HuH-7 (cell line): ENCODE measurements at places on chromosomes 3 and 15.
A peak's percentile ranks its signal among the peaks of the same experiment; 100 is the strongest.

DNA sequence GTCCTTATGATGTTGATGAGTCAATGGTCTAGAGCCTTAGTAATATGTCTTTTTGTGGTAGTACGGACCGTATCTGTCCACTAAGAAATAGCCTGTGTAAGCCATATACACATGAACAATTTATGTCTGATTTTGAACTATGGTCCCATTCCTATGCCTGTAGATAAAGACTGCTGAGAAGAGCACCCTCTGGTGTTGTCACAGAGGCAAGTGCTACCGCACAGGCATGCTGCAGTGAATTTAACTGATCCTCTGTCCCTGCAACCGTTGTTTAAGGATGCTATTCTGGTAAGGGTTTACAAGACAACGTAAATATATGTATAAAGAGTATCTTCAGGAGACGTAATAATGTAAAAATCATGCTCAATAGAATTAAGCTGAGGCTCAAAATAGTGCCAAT, 170.7 kb downstream of the UBE3A start:
- DNase-seq, result no peak

DNA sequence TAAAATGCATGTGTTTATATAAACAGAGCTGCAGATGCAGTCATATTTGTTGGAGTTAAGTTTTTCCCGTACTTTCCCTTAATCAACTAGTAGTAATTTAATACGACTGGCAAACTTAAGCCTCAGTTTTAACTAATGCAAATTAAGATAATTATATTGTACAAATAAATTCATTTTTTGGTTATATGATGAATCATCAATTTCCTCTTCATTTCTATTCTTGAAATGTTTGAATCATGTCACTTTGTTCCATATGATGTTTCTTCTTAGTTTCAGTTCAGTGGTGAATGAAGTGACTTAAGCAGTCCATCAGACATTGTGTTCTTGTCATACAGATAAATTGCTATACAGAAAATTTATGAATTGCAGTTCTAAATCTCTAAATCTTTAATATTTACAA, 1361.2 kb upstream of the EPHA6 start:
- DNase-seq, result no peak

DNA sequence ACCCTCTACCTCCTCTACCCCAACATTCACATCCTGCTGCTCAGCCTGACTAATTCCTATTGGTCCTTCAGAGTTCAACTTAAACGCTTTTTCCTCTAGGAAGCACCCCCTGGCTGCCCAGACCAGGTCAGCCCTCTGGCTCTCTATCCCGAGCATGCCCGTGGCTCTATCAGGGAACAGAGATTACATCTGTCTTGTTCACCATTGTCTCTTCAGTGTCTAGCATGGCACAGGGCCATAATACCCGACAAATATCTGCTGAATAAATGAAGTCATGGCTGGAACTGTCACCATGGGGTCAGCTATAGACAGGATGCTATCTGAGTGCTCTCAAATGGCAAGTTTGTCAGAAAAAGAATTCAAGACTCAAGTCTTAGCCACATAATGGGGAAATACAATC, 296.9 kb upstream of the CHRNA7 start:
- DNase-seq, result no peak

- no peak for DNase-seq
Measured at GRCh38 chr3:111690242-111690641, 95.1 kb upstream of the ZBED2 start.

DNA sequence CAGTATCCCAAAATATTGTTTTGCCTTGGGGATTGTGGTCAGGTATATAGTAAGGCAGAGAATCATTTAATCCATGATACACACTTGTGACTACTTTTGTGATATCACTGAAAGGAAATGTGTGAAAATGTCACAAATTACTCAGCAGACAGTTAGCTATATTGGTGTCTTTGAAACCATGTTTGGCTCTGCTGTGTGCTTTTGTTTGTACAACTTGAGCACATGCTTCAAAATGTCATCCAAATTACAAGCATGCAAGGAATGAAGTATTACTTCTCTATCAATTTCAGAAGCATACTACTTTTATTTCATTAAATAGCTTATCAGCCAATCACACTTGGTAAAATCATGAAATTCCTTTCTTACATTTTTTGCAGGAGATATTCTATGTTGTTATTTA, 619.0 kb upstream of the AGTR1 start:
- DNase-seq, result no peak

GRCh38 chr3:119825820-119826219, 43.9 kb downstream of the NR1I2 start:
- peak; percentile 53 for DNase-seq

DNA sequence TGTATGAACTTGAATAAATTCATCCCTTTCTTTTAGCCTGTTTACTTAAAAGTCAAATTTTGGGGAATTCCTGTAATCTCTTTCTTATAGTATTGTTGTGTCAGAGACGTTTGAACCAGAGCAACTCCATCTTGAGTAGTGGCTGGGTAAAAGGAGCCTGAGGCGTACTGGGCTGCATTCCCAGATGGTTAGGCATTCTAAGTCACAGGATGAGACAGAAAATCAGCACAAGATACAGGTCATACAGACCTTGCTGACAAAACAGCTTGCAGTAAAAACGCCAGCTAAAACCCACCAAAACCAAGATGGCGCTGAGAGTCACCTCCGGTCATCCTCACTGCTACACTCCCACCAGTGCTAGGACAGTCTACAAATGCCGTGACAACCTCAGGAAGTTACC, 94.5 kb downstream of the P3H2 start:
- no peak for DNase-seq

DNA sequence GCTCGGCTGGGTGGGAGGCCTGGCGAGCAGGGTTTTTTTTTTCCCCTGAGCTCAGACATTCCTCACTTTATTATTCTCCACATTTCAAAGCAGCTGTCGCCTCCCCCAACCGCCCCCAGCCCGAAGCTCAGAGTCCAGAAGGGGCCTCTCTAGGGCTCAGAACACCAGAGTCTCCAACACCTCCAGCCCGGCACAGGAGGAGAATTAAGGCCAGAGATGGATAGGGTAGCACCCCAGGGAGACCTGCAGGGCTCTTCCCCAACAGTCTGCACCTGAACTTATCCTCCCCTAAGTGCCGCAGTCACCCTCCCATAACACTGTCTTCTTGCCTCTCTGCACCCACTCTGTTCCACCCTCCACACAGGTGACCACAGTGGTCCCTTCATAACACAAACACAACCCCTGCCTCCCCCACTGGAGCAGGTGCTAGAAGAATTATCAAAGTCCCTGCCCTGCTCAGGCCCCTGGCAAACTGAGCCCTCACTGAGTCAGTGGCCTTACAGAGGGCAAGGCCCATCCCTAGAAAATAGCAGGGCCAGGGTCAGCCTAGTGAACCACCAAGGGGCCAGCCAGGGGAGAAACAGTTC, 14.1 kb downstream of the MYL3 start:
- no peak for DNase-seq

- no peak for DNase-seq
Measured at GRCh38 chr15:100570735-100571313, 31.2 kb downstream of the LINS1 start.

DNA sequence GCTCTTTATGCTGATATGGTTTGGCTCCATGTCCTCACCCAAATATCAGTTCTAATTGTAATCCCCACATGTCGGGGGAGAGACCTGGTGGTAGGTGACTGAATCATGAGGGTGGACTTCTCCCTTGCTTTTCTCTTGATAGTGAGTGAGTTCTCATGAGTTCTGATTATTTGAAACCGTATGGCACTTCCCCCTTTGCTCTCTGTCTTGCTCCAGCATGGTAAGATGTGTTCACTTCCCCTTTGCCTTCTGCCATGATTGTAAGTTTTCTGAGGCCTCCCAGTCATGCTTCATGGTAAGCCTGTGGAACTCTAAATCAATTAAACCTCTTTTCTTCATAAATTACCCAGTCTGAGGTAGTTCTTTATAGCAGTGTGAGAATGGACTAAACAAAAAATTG, 107.6 kb downstream of the IMPG2 start:
- DNase-seq, result no peak

DNA sequence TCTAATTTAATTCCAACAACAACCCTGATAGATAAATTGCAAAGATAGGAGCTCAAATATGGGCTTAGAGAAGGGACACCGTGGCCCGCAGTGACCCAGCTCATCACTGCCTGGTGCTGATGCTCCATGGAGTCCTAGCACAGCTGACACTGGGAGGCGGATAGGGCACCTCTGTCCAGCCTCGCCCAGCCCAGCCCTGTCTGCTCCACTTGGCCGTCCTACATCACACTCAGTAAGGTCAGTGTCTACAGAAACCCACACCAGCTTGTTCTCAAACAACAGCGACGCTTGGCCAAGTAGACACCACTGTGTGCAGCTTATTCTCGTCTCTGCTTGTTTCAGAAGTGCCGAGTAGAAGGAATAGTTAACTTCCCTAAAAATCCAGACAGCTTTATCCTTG, 33.9 kb downstream of the GABRB3 start:
- DNase-seq, result no peak

DNA sequence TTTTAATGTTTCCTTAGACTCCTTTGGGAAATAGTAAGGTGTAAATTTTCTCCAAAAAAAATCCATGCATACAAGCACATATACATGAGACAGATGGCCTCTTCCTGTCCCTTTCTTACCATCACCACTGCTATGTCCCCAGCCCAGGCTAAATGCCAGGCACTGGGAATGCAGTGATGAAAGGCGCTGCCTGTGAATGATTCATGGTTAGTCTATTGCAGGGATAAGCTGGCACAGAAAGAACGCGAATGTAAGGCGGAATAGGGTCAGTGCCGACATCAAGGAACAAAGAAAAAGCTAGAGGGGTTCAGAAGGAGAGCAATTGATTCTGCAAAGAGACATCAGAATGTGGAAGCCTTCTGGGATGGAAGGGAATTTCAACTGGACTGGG, 36.2 kb upstream of the CFAP161 start:
- no peak for DNase-seq

GRCh38 chr3:47782446-47783308, 984 bp upstream of the SMARCC1 start:
- no peak for DNase-seq

GRCh38 chr15:33086500-33087121, 107.9 kb downstream of the FMN1 start:
- no peak for DNase-seq

DNA sequence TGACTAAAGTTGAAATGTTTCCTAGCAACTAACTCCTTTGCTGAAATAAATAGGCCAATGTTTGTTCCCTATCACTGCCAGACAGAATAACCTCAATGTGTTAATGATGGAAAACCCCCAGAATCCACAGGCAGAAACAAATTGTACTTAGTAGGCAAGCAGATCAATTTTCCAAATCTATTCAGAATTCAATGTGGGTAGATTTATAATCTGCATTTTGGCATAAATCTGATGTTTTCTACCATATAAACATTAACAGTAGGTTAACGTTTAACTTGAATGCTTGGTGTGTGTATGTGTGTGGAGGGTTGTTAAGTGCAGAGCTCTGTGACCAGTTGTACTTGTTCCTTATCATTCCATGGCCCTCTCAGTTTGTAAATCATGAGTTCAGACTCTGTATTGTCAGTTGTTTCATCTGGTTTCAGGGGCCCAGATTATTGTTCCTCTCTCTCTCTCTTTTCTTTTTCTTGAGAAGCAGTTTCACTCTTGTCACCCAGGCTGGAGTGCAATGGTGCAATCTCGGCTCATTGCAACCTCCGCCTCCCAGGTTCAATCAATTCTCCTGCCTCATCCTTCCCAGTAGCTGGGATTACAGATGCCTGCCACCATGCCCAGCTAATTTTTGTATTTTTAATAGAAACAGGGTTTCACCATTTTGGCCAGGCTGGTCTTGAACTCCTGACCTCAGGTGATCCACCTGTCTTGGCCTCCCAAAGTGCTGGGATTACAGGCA, 32.8 kb downstream of the PLSCR1 start:
- DNase-seq, result no peak

- peak; percentile 43 for DNase-seq
Measured at GRCh38 chr3:15331606-15332404, 581 bp downstream of the SH3BP5 start.

- DNase-seq, result no peak
Measured at GRCh38 chr3:101466465-101467309, 46.3 kb downstream of the SENP7 start.

GRCh38 chr15:48066456-48066855, 54.3 kb upstream of the SLC24A5 start:
- no peak for DNase-seq

- DNase-seq, result no peak
Measured at GRCh38 chr3:152376351-152377183, 107.8 kb downstream of the MBNL1 start.

- DNase-seq, result no peak
Measured at GRCh38 chr3:141529256-141529655, 42.4 kb downstream of the RASA2 start.

- peak; percentile 75 for DNase-seq
Measured at GRCh38 chr15:66252685-66253417, 699 bp downstream of the MEGF11 start.

DNA sequence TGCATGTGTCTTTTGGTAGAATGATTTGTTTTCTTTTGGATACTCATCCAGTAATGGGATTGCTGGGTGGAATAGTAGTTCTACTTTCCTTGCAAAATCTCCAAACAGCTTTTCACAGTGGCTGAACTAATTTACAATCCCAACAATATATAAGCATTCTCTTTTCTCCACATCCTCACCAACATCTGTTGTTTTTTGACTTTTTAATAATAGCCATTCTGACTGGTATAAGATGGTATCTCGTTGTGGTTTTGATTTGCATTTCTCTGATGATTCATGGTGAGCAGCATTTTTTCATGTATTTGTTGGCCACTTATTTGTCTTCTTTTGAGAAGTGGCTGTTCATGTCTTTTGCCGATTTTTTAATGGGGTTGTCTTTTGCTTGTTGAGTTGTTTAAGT, 55.8 kb downstream of the ST8SIA2 start:
- no peak for DNase-seq

- DNase-seq, result no peak
Measured at GRCh38 chr3:179263134-179263533, 12.2 kb upstream of the KCNMB3 start.

DNA sequence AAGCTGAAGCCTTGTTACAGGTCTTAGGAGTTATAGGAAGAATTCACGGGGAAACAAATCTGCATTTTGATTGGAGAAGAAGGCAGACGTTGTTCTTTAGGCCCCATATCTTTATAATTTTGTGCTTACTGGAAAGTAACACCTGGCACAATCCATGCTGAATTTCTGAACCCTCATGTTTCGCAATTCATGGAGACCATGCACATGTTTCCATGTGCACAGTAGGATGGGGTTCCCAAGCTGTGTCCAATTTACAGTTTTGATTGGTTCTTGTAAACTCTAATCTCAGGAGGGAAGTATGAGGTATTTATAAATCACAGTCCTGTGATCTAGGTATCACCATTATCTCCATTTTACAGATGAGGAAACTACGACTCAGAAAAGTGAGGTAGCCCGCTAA, 7.8 kb upstream of the SCAANT1 start:
- no peak for DNase-seq

GRCh38 chr3:171323938-171324536, 136.2 kb downstream of the TNIK start:
- no peak for DNase-seq

- DNase-seq, result no peak
Measured at GRCh38 chr15:29312387-29312786, 42.8 kb upstream of the NSMCE3 start.
